Activated naive CD8-positive, alpha-beta T cell treated with anti-CD3 and anti-CD28 coated beads, Interleukin-2, amount 10 ng/mL, durations not matched to agents 7 days and 5 days (primary cell): ENCODE measurements at places on chromosomes 6 and 20. TPM values are rescaled to one million over a fixed set of nuclear protein-coding genes. Genes with fewer than 3 reads are reported as not detected.

Gene IRF4
- total RNA-seq: 95.1 TPM

DNA sequence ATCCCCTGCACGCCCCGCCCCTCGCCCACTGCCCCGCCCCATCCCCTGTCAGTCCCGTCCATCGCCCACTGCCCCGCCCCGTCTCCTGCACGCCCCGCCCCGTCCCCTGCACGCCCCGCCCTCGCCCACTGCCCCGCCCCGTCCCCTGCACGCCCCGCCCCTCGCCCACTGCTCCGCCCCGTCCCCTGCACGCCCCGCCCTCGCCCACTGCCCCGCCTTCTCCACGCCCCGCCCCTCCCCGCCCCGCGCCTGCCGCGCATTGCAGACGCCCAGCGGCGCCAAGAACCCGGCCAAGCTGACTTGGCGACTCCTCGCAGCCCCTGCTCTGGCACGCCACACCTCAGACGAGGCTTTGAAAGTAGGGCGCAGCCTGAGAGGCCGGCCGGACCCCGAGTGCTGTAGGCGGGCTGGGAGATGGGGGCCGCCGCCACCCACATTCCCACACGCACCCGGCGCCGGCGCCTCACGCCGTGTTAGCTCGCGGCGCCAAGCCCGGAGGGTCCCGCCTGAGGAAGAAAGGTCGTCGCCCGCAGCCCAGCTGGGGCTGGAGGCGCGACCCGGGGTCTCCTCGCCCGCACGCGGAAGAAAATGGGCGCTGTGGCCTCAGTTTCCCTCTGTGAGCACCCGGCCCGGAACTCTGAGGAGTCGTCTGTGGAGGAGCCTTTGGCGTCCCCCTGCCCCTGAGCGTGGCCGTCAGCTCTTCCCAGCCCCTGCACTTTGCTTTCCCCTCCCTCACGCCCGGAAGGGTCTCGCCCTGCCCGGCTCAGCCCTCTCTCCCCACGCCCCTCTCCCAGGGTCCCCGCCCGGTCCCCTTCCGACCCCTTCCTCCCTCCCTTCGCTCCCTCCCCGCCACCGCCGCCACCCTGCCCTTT lies at the start of gene RAD21L1:
RAD21L1 (plus strand) TSS at position 262 of the 872 bp plus-strand sequence. CDS start 2,410 bp downstream, outside the sequence.
- H3K36me3 ChIP-seq: no peaks in the 10 kb centered on the region
- peaks cover 39% of the 10 kb centered on the region for H3K27me3 ChIP-seq
- peak within 1 kb of the TSS; percentile 66 for H3K27ac ChIP-seq
- H3K4me3 ChIP-seq: peak within 1 kb of the TSS; percentile 86

DNA sequence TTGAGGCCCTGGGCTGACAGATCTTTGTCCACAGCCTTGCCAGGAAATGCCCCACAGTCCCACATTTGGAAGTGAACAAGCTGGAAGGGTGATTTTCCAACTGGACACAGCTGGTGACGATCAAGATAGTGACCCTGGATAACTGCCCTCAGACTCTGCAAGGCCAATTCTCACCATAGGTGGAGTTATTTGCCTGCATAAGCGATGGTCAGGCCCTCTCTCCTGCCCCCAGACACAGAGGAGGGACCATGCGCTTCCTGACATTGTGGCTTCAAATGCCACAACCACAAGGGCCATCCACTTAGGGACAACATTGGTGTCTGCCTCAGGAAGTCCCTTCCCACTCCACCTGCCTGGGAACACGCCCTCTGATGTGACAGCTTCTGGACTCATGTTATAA lies 96.0 kb downstream of the JPH2 start:
- no peaks in the 10 kb centered on the region for H3K36me3 ChIP-seq
- H3K27ac ChIP-seq: no peak overlapping the region
- H3K4me1 ChIP-seq: peaks cover 6% of the 10 kb centered on the region
- no peak for DNase-seq
- peaks cover 16% of the 10 kb centered on the region for H3K27me3 ChIP-seq

Gene COL19A1
- 0.06 TPM for total RNA-seq

DNA sequence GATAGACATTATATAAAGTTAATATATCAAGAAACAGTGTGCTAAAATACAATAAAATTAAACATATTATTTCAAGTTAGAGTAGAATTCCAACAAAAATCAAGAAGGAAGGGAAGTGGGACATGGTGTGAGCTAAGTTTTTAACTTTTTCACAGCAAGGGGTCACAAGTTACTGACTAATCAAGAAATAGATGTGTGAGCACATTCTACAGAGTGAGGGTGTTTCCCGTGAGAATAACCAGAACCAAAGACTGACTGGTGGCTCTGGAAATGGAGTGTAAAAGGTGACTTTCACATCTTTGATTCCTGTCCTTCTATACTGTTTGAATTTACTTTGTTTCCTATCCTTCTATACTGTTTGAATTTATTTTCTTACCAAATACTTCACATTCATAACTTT lies 206.6 kb downstream of the TASP1 start:
- H3K36me3 ChIP-seq: peaks cover 20% of the 10 kb centered on the region
- no peaks in the 10 kb centered on the region for H3K27me3 ChIP-seq
- H3K4me1 ChIP-seq: peaks cover 7% of the 10 kb centered on the region
- H3K27ac ChIP-seq: no peak overlapping the region
- no peak for DNase-seq
- H3K4me3 ChIP-seq: no peak overlapping the region

Gene MYBL2
- total RNA-seq: 72.6 TPM

- no peak overlapping the region for H3K27ac ChIP-seq
- no peaks in the 10 kb centered on the region for H3K27me3 ChIP-seq
- no peak for DNase-seq
- no peak overlapping the region for H3K4me3 ChIP-seq
- H3K36me3 ChIP-seq: peaks cover 3% of the 10 kb centered on the region
Observed at GRCh38 chr6:108368431-108369030, 73.7 kb downstream of the AFG1L start.

DNA sequence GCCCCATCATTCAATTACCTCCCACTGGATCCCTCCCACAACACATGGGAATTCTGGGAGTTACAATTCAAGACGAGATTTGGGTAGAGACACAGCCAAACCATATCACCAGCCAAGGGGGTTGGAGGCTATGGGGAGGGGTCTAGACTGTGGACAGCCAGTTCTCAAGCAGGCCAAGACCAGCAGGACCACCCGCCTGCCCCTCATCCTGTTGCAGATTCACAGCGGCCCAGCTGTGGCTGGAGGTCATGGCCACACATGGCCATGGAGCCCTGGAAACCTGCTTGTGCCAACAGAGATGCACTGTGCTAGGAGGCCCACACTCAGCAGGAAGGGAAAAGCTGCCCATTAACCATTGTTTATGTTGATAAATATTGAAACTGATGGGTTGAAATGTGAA lies 240.5 kb downstream of the TTLL2 start:
- no peak overlapping the region for H3K4me3 ChIP-seq
- H3K27me3 ChIP-seq: no peaks in the 10 kb centered on the region
- DNase-seq: no peak
- no peaks in the 10 kb centered on the region for H3K4me1 ChIP-seq
